ENCODE measurements at places on chromosomes 16 and 17. TPM values are rescaled to one million over a fixed set of nuclear protein-coding genes. Genes with fewer than 3 reads are reported as not detected.

DNA sequence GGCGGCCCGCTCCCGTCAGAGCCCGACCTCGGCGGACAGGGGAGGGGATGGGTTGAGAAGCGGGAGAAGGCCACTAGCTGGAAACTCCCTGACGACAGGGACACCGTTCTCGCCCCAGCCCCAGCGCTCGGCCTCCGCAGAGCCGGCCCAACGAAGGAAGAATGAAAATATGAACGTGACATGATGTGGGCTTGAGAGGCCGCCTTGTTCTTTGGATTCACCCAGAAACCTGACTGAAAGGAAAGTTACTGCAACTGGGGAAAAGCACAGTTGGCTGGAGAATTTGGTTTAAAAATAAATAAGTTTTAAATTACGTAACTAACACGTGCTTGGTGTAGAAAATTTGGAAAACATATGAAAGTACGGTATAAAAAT lies 21.1 kb downstream of the NPTX1 start:
- DNase-seq = no peak

- no peak for DNase-seq
These were observed 2.4 kb upstream of the CDH16 start for GRCh38 chr16:66920924-66921680.

Gene SLC9A5
- total RNA-seq = 1.9 TPM

DNA sequence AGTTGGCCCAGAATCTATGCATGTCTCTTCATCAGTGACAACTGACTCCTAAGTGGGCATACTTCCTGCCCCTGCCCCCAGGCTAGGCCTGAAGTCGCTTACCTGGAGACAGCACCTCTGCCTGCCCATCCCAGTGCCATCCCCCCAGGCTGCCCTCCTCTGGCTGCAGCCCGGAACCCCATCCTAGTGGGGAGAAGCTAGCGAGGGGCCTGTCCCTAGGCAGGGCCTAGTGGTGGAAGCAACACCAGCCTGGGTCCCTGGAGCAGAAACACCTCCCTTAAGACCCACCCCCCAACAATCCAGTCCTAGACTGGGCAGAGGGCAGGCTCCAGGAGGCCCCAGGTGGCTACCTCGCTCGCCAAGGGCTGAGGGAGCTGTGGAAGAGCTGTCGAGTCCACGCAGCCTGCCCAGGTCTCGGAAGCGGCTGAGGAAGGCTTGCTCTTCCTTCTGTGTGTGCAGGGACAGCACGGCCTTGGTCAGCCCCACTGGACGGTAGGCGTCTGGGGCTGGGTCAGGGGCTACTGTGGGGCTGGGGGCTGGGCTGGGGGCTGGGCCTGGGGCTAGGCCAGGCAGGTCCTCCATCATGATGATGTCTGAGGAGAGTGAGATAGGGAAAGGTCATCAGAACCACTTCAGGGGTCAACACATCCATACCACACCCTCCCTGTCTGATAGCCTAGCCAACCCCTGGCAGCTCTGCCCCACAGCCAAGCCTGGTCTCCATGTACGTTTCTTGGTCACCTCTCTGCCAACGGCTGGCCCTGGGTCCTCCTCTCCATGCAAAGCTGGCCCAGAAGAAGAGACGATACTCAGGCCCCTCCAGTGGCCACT lies 7.6 kb downstream of the PER1 start:
- no peak for DNase-seq

DNA sequence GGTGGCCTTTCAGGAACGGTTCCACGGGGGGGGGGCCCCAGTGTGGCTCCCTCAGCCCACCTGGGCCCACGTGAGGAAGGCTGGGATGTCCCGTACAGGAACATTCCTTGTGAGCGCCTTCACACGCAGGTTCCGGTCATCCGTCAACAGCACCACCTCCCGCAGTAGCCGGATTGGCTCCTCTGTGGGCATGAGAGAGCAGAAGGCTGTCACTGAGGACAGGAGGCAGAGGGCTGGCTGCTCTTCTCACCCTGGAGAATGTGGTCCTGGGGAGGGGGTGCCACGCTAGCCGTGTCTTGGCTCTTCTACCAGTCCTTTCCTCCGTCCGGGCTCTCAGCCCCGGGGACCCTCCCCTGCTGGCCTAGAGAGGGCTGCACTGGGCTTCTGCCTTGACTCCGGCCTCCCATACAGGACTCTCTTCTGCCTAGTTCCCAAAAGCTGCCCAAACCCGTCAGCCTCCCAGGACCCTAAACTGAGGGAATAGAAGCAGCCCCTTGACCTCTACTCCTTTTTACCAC lies 6.6 kb downstream of the HIC1 start:
- DNase-seq = no peak

- DNase-seq = no peak
These were observed 8.7 kb upstream of the ADAMTS18 start for GRCh38 chr16:77443357-77444146.

- peak; percentile 59 for DNase-seq
These were observed 54.2 kb downstream of the SREBF1 start for GRCh38 chr17:17782523-17783115.

DNA sequence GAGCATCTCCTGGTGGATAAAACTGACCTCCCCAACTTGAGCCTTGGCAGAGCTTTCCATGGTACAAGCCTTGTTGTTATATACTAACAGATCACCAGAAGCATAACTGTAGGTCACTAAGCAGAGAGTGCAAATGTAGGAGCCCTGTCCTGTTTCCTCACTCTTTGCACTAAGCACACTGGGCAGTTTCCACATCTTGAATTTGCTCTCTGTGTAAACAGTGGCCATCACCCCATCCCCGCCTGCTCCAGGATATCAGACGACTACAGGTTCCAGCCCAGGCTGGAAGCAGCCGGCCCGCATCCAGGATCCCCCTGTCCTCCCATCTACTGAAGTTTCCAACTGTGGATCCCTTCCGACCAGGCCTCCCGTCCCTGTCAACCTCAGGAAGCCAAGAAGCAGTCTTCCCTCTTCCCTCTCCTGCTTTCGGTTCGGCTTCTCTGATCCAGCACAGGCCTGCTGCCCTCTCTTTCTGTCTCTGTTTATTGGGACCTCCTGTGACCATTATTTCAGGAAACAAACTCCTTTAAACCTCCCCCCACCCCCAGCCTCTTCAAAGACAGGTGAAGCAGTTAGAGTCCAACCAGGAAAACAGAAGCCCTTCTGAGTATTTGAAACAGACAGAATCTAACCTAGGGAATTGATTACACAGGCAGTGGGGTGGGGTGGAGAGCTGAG lies 22.6 kb upstream of the CACNG4 start:
- DNase-seq = no peak

DNA sequence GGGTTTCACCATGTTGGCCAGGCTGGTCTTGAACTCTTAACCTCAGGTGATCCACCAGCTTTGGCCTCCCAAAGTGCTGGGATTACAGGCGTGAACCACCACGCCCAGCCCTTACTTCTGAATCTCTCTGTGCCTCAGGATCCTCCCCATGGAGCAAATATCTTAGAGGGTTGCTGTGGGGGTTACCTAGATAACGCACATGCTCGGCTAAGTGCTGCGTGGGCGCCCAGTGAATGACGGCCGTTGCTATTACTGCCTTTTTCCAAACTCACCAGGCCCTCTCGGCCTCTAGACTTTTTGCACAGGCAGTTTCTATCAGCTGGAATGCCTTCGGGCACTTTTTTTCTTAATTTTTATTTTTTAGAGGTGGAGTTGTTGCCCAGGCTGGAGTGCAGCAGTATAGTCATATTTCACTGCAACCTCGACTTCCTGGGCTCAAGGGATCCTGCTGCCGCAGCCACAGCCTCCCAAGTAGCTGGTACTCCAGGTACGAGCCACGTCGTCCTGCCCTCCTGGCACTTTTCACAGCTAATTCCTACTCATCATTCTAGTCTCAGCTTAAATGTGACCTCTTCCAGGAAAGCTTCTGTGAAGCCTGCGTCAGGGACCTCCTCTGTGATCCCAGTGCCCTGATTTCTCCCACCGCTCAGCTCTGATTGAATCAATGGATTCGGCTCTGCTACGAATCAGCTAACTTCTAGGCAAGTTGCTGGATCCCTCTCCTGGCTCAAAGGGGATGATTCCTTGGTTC lies 8.6 kb downstream of the CCDC102A start:
- DNase-seq = no peak

GRCh38 chr17:80815151-80815681 lies 176.4 kb upstream of the CHMP6 start:
- DNase-seq = no peak

Gene SAMD14
- total RNA-seq = 1.2 TPM

GRCh38 chr16:89119166-89119621 lies 25.5 kb downstream of the ACSF3 start:
- DNase-seq = peak; percentile 40

Gene DPEP2
- 1.5 TPM for total RNA-seq

GRCh38 chr17:19262650-19263631 lies 25.8 kb downstream of the EPN2 start:
- DNase-seq = no peak

- no peak for DNase-seq
These were observed 43.9 kb upstream of the ZC3H18 start for GRCh38 chr16:88526008-88526905.

- DNase-seq = no peak
These were observed 7.6 kb downstream of the TBX2 start for GRCh38 chr17:61406971-61407911.

DNA sequence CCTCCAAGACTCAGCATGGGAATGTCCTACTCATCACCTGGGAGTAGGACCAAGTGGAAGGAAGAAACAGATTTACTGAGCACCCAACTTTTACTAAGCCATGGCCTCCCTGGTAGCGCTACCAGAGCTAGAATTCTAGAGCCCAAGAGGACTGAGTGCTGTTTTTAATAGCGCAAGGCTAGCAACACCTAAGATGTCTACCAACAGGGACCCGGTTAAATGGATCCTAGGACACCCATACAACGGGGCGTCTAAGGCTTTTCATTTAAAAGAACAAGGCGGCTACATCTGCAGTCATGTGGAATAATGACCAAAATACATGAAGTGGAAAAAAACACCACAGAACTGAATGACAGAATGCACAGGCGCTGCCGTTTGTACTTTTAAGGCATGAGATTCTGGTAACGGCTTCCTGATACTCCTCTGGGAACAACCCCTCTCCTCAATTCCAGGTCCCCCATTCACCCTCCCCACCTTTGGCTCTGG lies 5.1 kb downstream of the GGA2 start:
- DNase-seq = no peak

Gene CES1
- 81.2 TPM for total RNA-seq

DNA sequence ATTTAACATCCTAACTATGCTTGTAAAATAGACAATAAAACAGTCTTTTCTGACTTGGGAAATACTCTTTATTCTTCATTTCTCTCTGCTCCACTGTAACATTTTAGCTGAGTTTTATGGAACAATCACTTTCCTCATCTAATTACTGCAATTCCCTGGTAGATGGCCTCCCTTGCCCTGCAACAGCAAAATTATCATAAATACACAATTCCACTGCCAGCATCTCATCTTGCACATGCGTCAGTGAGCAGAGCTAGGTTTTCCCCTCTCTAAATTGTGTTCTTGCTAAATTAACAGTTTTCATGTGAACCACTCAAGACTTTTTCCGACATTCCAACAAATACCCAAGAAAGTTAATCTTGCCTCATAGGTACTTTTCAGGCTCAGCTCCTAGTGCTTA lies 920.9 kb upstream of the GOT2 start:
- DNase-seq = no peak

Gene FOXK2
- 43.5 TPM for total RNA-seq

Gene KIF18B
- 2.2 TPM for total RNA-seq

- DNase-seq = no peak
These were observed 1.9 kb downstream of the USH1G start for GRCh38 chr17:74921026-74921681.

Gene UMOD
- total RNA-seq = not detected

GRCh38 chr16:48126801-48127644 lies 28.8 kb downstream of the ABCC12 start:
- DNase-seq = no peak

Measured in mucosa of descending colon (tissue), 3 donors.